Right atrium auricular region (tissue), 2 donors: ENCODE measurements at places on chromosomes 5 and 9. TPM values are rescaled to one million over a fixed set of nuclear protein-coding genes. Genes with fewer than 3 reads are reported as not detected.

LECT2 gene
- not detected for total RNA-seq

ADAMTS13 gene
- total RNA-seq: 2.0 TPM

SPATA6L gene
- total RNA-seq: 0.15 TPM

PRSS3 gene
- not detected for total RNA-seq

CHSY3 gene
- total RNA-seq: 2.5 TPM

SHISAL2B gene
- total RNA-seq: not detected

KLF9 gene
- total RNA-seq: 76.7 TPM

DNA sequence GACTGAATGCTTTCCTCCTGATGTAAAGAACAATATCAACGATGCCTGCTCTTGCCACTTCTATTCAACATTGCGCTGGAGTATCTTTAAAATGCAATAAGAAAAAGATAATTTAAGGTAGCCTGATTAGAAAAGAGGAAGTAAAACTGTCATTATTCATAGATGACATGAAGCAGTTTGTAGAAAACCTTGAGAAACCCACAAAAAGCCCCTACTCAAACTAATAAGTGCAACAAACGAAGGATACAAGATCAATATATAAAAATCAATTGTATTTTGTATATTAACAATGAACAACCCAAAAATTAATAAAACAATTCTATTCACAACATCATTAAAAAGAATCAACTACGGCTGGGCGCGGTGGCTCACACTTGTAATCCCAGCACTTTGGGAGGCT, 76.4 kb upstream of the CKMT2 start:
- no peak for DNase-seq

- DNase-seq: peak; percentile 47
Measured at GRCh38 chr5:72386639-72387038, 66.5 kb downstream of the PTCD2 start.

- no peak for DNase-seq
Measured at GRCh38 chr9:112559629-112560413, 73.2 kb downstream of the KIAA1958 start.

DNA sequence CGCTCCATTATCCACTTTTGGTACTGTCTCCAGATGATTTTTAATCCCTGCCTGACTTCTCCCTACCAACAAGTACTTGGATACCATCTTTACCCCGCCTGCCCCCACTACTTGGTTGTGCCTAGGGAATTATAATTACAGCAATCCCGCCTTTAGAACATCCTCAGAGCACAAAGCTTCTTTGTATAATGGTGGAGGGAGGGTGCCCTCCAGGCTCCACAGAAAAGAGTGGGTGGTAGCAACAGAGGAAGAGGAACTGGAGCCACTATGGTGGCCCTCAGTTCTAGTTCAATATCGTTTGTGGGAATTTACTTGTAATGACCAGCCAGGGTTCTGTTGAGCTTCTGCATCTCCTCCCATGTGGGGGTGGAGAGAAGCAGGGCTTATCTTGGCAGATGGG, 79.0 kb upstream of the RNF38 start:
- no peak for DNase-seq

DNA sequence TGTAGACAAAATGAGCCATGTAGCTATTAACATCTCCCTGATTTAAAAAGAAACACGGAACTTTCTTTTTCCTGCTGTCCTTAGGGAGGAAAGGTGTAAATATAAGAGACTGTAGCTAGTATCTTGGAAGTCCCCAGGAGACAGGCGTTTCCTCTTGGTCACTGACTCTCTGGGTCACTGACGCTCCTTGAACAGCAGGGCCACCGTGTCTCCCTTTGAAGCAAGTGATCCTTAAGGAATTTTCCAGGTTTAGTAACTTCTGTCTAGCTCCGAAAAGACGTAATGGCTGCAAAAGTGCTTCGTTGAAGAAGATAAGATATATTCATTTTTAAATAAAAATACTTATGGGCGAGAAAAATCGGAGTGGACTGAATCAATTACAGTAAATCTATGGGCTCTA, 745 bp upstream of the CLTA start:
- no peak for DNase-seq

DNA sequence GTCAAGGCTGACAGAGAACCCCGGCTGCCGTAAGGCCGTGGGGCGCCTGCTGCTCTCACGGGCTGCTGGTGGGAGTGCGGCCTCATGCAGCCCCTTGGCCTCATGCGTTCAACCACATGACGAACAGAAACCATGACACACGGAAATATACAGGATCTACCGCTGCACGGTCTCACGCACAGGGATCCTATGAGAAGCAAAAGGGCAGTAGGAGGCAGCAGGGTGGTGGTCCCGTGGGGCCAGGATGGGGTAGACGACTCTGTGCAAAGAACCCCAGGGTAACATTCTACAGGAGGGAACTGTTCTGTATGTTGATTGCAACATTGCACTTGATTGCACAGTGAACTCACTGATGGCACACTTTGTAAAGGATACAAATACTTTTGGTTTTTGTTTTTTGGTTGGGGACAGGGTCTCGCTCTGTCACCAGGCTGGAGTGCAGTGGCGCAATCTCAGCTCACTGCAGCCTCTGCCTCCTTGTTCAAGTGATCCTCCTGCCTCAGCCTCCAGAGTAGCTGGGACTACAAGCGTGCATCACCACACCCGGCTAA, 51.6 kb downstream of the NACC2 start:
- no peak for DNase-seq

GRCh38 chr9:107755246-107755645, 265.7 kb upstream of the KLF4 start:
- peak; percentile 47 for DNase-seq
